CD8-positive, alpha-beta T cell (primary cell): ENCODE measurements at places on chromosomes 16 and 17.
A peak's percentile ranks its signal among the peaks of the same experiment; 100 is the strongest.

DNA sequence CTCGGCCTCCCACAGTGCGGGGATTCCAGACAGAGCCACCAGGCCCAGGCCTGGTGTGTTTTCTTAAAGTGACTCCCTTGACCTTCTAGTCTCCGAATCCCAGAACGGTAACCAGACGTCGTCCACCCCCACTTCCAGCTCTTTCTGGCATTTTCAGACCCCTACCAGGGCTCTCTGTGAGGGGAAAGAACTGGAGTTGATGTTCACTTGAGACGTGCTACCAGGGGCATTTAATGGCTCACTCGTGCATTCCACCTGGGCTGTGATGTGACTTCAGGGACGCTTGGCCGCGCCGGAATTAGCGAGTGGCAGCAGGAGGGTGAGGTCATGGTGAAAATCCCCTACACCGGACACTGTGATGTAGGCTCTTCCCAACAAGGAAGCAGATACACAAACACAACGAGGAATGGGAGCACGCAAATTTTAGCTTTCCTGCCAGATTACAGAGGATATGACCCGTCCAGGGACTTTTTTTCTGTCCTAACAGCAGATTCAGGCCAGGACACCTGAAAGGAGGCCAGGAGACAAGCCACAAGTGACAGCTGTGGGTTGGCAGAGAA, 1.1 kb upstream of the GNA13 start:
- DNase-seq, result no peak

DNA sequence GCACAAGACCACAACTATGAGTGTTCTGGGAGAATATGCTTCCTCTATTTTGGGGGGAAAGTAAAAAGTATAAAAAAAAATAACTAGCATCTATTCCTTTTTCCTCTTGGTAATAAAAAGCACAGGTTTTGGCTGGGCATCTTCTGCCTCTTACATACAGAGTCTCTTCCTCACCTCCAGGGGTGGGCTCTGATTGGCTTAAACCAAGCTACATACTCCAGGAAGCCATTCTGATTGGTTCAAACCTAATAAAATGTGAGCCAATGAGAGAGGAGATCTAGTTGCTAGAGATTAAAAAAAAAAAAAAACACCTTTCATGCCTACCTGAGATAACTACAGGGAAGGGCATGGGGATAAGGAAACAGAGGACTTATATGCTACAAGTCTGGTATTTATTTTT, 365.9 kb upstream of the ERCC4 start:
- no peak for DNase-seq

DNA sequence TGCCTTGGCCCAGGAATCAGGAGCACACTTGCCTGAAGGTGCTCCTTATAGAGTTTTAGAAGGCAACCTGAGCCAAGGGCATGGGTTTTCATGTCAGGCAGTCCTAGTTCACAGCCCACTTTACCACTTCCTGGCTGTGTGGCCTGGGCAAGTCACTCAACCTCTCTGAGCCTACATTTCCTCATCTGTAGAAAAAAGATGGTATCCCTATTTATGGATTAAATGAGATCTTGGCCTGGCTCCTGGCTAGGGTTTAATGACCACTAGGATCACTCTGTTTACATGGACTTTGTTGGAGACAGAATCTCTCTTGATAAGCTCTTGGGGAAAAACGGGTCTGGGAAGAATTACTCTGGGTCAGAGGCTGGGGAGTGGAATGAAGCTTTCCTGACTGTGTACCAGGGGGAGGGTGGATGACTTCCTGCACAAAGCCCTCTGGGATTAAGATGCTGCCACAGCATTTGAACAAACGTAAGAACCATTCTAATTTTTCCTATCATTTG, 2.3 kb downstream of the MT2A start:
- no peak for DNase-seq

DNA sequence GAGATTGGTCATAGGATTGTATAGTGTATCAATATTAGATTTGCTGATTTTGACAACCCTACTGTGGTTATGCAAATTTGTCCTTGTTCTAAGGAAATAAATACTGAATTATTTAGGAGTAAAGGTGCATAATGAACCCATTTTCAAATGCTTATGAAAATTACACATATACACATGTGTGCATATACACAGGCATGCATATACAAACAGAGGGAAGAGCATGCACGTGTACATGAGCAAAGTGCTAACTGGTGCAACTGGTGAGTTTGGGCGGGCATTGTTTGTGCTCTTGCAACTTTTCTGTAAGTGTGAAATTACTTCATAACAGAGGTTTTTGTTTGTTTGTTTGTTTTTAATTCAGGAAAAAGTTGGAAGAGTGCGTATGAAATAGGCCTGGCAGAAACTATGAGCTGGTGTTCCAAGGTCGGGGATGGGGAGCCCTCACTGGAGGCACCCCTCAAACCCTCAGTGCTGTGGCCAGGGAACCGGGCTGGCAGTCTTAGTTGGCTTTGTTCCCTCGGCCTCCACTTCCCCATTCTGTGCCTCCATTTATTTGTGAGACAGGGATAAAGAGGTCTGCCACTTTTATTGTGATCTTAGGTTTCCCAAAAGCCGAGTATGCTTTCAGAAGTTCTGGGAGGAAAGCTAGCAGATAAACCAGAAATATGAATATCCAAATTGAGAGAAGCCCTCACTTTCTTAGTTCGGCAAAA, 5.8 kb downstream of the DEXI start:
- DNase-seq, result no peak

GRCh38 chr17:14672830-14673229, 371.9 kb downstream of the HS3ST3B1 start:
- DNase-seq, result no peak

GRCh38 chr17:15434956-15435355, 32.5 kb downstream of the CDRT4 start:
- no peak for DNase-seq

GRCh38 chr16:23290189-23291062, 11.7 kb upstream of the SCNN1B start:
- no peak for DNase-seq

GRCh38 chr17:19646788-19647696, 1.5 kb upstream of the ALDH3A2 start:
- no peak for DNase-seq

DNA sequence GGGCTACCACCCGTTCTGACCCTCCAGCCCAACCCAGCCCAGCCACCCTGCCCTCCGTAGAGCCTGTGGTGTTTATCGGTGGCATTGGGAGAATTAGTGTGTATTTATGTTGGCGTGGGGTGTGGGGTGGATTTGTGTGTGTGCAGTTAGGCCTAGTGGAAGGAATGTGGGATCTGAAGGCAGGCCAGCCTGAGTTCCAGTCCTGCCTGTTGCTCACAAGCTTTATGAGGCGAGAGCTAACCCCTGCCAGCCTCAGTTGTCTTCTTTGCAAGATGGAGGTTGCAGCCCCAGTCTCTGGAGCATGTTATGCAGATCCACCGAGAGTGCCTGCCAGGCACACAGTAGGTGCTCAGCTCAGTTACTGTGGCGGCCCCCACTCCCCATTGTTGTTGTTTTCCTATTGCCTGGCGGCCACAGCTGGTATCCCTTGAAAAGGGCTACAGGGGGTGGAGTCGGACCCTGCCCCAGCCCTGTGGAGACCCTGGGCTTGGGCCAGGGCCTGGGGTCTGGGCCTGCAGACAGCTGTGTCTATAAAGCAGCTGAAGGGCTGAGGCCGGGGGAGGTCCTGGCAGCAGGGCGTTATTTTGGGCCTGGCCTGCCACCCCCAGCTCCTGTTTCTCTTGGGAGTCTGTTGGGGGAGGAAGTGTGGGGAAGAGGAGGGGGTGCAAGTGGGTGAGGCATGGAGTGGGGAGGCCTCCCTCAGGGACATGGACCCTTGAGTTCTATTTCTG, 5.1 kb downstream of the ERBB2 start:
- DNase-seq, result no peak

DNA sequence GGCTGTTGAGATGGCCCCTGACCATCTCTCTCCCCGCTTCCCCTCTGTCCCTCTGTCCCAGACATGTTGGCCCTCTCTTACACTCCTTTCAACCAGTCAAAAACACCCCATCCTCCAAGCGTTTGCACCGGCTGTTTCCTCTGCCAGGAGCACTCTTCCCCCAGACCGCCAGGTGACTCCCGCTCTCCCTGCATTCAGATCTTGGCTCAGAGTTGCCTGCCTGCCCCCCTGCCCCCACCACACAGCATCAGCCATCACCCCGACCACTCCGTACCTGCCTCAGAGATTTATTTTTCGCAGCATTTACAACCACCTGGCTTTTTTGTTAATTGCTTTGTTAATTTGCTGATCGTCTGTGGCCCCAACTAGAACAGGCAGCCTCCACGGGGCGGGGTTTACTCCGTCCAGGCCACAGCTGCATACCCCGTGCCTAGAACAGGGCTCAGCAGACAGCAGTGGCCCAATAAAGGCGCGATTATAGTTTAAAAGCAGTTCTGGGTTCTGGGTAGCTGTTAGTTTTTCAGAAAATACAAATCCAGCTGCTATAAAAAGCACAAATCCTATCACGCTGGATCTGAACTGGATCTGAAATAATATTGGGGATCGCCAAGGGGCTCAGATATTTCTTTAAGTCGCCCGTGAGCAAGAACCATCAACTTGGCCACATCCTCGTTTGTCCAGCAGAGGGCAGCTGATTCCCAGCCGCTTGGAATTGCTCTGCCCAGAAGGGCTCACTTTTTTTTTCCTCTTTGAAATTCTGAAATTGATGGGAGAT, 173.6 kb downstream of the IRF8 start:
- DNase-seq, result peak; percentile 42

- no peak for DNase-seq
Measured at GRCh38 chr16:67490335-67491096, 7.2 kb upstream of the AGRP start.

GRCh38 chr17:15510361-15510760, 42.9 kb upstream of the CDRT4 start:
- DNase-seq, result no peak

GRCh38 chr17:4219241-4219640, 44.5 kb downstream of the ANKFY1 start:
- no peak for DNase-seq

- DNase-seq, result no peak
Measured at GRCh38 chr17:68686108-68686988, 85.2 kb upstream of the FAM20A start.
